ENCODE measurements at places on chromosomes 11 and 22. TPM values are rescaled to one million over a fixed set of nuclear protein-coding genes. Genes with fewer than 3 reads are reported as not detected.

DNA sequence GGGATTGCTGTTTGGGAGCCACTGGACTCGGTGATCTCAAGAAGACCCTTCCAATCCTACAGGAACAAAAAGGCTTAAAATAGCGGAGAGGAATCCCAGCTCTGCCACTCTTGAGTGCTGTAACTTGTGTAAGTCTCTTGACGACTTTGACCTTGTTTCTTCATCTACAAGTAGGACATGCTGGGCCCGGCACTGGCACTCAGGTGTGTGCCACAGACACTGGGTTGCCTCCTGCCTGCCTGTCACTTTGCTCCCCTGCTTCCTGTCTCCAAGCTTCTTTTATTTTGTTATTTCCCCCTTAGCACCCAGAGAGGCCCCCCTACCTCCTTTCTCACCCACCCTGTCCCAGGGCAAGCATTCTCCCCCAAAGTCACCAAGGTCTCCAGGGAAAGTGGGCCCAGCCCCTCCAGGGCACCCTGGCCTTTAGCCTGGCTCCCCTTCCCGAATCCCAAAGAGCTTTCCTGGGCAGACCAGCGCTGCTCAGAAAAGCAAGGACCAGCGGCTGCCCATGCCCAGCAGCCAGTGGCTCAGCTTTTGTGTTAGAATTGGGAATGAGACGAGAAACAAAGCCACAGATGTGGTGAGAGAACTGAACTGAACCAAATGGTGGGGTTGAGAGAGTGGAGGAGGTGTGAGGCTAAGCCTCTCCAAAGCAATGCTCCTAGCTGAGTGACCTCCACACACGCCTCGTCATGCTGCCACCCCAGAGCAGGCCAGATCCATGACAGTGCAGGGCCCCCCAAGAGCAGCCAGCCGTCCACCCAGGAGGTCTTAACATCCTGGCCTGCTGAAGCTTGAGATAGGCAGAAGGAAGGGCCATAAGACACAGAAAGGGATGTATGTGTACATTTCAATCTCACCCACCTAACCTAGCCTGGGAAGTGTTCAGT, 4.5 kb downstream of the TRIM29 start:
- no peak for DNase-seq

- no peak for DNase-seq
These were observed 39.4 kb downstream of the MICAL2 start for GRCh38 chr11:12149672-12150225.

- DNase-seq = no peak
These were observed 23.5 kb downstream of the UBE2L3 start for GRCh38 chr22:21590809-21591641.

- no peak for DNase-seq
These were observed 6.4 kb upstream of the EHF start for GRCh38 chr11:34614344-34615104.

GRCh38 chr11:111756097-111756496, 10.1 kb downstream of the PPP2R1B start:
- DNase-seq = no peak

- DNase-seq = no peak
These were observed 11.4 kb downstream of the FLI1 start for GRCh38 chr11:128705124-128705920.

DNA sequence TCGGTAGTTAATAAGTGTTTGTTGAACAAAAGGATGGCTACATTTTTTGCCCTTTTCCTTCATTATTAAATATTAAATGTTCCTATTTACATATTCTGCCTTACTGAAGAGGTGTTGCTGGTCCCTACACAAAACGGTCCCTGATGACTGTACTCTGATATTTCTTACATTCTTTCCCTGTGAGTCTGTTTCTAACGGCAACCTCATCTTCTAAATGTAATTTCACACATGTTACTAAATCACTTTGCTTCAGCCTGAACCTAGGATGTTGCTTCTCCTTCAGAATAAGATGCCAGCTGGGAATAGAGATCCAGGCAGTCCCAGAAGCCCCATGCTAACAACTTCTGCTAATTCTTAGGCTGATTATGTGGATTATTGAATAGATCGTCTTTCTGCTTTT, 50.3 kb downstream of the SPON1 start:
- no peak for DNase-seq

GRCh38 chr22:47736186-47737034, 974.0 kb downstream of the TBC1D22A start:
- no peak for DNase-seq

- DNase-seq = no peak
These were observed 2.8 kb downstream of the C11orf71 start for GRCh38 chr11:114397349-114397982.

DNA sequence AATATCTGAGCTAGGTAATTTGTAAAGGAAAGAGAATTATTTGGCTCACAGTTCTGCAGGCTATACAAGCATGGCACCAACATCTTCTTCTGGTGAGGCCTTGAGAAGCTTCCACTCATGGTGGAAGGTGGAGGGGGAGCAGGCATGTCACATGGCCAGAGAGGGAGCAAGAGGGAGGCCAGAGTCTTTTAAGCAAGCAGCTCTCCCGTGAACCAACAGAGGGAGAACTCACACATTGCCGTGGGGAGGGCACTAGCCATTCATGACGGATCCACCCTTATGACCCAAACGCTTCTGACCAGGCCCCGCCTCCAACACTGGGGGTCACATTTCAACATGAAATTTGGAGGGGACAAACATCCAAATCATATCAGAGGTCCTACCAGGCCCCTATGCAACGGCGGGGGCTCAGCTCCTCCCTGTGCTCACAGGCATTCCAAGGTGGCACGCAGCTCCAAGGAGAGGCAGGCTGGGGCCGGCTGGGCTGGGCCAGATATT, 4.6 kb downstream of the C11orf96 start:
- DNase-seq = peak; percentile 74

- no peak for DNase-seq
These were observed 90.6 kb downstream of the CDKN1C start for GRCh38 chr11:2794968-2795322.

DNA sequence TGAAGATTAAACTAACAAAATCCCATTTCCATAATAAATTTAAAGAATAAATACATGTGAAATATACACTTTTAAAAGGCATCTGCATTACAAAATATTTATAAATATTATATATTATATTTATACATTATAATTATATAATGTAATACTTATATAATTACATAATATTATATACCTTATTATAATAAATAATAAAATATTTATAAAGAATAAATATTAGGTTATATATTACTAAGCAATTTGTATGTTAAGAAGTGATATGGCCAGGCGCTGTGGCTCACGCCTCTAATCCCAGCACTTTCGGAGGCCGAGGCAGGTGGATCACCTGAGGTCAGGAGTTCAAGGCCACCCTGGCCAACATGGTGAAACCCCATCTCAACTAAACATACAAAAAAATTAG, 97.8 kb downstream of the CADM1 start:
- no peak for DNase-seq

DNA sequence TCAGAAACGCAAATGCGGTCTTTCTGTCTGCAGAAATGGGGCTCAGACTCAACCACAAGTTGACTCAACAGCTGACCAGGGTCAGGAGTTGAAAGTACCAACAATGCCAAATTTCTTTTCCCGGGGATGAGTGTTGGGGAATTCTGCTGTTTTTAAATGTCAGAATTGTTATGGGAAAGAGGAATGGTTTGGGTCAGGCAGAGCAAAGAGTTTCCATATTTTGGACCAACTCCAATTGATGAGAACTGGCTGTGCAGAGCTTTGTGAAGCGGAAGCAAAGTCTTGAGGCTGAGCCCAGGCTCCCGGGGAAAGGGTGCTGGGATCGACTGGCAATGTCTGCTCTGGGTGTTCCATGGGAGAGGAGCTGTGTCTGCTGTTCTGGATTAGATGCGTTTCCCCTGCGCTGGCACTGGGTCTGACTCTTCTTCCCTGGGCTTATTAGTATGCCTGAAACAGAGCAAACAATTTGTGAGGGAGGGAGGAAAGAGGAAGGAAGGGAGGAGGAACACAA, 36.2 kb downstream of the TXN2 start:
- DNase-seq = peak; percentile 46

DNA sequence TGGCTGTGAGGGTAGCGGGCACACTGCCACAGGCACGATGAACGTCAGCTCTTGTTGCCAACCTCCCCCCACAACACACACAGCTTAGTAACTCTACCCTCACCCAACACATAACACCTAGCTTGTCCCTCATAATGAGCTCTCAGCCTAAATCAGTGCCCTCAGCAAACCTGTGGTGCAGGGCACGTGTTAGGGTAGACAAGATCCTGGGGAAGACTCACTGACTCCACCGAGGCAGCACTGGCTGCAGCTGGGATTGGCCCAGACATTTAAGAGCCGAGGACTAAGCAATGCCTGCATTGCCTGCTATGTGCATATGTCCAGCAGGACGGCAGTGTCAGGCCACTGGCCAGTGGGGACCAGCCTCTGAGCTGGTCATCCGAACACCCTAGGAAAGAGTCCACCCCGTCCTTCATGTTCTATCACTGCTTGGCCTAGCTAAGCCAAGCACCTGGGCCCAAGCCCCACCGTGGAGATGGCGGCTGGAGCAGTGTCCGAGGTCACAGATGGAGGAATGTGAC, 32.9 kb upstream of the TRIM29 start:
- no peak for DNase-seq

GRCh38 chr11:93504110-93505095, 38.8 kb downstream of the SMCO4 start:
- DNase-seq = no peak

DNA sequence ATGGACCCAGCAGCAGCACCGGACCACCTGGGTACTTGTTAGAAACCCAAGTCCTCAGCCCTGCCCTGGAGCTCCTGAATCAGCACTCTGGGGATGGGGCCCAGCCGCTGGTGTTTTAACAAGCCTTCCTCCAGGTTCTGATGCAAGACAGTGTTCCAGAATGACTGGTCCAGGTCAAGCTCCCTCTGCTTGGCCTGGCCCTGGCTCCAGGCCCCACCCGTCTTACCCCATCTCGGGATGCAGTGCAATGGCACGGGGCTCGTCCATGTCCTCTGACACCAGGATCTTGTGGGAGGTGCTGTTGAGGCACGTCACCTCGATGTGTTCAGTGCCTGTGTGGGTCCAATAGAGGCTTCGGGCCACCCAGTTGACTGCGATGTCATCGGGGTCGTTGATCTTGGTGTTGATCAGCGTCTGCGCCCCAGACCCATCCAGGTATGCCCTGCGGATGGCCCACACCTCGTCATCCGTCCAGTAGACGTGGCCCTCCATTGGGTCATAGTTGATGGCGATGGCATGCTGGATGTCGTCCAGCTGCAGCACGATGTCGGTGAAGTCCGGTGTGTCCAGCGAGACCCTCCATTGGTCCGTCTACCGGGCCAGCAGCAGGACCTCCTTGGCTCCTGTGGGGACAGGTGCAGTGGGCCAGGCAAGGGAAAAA, 140.3 kb downstream of the CRYBB2 start:
- no peak for DNase-seq

- DNase-seq = no peak
These were observed 185.3 kb upstream of the CTSC start for GRCh38 chr11:88522624-88523385.

DNA sequence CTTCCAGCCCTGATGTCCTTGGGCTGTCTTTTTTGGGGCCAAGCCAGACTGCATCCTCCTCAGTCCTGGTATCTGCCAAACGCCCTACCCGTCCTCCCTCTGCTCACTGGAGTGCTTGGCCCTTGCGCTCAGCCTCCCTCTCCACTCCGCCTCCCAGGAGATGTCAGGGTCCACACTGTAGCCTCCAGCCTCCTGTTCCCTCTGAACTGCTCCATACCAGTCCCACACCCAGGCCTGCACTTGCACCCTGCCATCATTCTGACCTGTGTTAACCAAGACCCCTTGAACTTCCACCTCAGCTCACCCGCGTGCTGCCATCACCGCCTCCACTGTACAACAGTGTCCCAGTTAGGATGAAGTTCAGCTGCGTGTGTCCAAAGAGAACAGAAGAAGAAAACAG, 6.3 kb upstream of the IL2RB start:
- no peak for DNase-seq

SMC1B gene
- total RNA-seq = not detected

OR6A2 gene
- total RNA-seq = 0.97 TPM

CARD16 gene
- not detected for total RNA-seq

NTM gene
- total RNA-seq = 14.6 TPM

OR8G5 gene
- total RNA-seq = not detected

ART1 gene
- not detected for total RNA-seq

ABCG4 gene
- total RNA-seq = 1.0 TPM
